Stimulated activated naive CD4-positive, alpha-beta T cell (primary cell): ENCODE measurements at places on chromosomes 3 and 15.
A peak's percentile ranks its signal among the peaks of the same experiment; 100 is the strongest.

DNA sequence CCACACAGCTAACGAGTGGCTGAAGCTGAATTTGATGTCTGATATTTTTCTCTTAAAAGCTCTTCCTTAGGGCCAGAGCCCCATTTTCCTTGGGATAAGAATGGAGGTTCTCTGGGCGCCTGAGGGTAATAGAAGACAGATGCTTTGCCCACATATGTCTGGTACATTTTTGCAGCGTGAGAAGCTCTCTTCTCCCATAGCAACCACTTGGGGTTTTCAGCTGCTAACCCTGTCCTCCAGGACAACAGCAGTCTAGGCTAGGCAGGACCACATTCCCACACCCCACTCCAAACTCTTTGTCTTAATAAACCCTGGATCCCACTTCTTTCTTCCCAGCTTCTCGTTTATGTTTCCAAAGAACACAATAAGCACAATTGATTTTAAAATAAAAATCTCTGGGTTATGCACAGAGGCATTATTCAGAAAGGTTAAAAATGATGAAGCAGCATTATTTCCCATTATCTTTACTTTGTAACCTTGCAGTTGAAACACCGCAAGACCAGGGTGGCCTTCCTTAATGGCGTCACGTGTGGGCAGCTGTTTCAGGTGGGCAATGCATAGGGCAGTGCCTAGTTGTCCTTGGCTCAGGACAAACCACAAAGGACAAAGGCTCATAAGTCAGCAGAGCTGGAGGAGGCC is 56.5 kb upstream of the NTRK3 start:
- DNase-seq, result no peak

DNA sequence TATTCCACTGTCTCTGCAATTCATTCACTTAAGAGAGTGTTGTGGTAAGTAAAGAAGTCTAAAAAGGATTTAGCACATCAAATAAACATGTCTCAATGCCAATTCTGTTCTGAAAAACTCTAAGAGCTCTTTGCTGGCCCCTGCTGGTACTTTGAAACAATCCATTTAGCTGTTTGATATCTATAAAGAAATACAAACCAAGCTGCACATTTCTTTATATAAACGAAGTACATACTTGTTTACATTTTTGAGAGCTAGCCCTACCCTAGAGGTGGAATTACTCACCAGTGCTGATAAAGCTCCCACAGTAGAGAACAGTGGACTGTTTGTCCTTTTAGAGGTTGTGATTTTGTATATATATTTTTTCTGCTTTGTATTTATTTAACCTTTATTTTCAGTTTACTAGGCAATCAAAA is 75.5 kb downstream of the NEDD4 start:
- peak; percentile 3 for DNase-seq

GRCh38 chr3:41041899-41042298 is 157.4 kb upstream of the CTNNB1 start:
- DNase-seq, result no peak

DNA sequence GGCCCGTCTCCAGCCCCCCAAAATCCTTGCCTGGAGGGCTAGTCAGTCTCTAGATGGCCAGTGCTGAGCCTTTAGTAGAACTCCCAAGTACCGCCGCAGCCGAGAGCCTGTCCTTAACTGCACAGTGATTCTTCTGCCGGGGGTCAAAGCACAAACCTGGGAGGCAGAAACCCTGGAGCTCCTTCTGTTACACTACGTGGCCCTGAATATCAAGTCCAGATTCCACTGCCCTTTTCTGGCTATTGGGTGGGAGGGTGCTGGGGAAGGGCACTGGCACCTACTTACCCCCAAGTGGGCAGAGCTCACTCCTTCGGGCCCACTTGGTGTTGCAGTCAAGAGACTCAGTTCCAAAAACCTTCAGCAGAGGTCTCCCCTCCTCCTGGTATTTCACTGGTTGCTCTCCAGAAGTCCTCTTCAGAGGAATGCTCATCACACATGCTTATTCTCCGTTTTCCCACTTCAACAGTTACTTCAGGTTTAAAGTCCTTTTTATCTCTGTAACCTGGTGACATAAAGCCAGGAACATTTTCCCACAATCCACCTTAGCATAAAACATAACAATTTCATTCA is 10.8 kb downstream of the PDHB start:
- no peak for DNase-seq

- DNase-seq, result peak; percentile 57
These were observed at the start of gene ZNF621 for GRCh38 chr3:40524568-40525285. Gene ZNF621, plus strand, starts transcription at chr3:40524960. Its CDS starts 881 bp downstream, at chr3:40525841.

DNA sequence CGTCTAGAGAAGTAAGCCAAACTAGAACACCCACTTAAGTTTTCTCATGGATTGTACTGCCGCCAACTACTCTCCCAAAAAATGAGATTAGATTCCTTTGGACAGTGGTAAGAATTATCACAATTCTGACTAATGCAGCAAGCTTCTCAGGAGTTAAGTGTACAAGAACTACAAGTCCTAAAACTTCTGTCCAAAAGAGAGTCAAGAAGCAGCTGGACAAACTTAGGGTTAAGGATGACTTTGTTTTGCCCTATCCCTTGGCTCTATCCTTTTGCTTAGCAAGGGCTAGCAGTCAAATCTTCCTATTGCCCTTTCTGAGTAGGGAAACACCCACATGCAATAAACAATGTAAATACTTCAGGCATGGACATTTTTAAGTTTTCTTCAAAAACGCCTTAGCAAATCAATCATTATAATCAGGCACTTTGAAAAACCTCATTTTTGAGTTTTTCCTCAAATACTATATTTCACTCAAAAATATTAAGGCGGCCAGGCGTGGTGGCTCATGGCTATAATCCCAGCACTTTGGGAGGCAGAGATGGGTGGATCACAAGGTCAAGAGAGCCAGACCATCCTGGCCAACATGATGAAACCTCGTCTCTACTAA is 19.5 kb downstream of the RAF1 start:
- no peak for DNase-seq

GRCh38 chr15:43771816-43772215 is 5.0 kb downstream of the ELL3 start:
- no peak for DNase-seq

- no peak for DNase-seq
These were observed 513 bp downstream of the CLASP2 start for GRCh38 chr3:33717616-33717865.

DNA sequence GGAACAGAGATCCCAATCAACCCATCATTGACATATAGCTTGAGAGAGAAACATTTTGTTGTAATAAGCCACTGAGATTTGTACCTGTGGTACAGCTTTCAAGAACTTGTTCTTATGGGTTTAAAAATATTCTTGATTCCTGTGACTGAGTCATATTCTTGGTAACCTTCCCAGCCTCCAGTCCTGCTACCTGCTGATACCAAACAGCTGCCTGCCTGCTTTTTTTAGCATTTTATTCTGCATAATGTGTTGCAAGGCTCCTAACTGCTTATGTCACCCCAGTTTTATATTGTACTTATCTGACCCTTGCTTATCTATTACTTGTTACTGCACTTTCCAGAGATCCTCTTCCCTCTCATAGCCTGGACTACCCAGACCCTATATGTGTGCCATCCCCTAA is 349.3 kb upstream of the SOX2 start:
- no peak for DNase-seq

DNA sequence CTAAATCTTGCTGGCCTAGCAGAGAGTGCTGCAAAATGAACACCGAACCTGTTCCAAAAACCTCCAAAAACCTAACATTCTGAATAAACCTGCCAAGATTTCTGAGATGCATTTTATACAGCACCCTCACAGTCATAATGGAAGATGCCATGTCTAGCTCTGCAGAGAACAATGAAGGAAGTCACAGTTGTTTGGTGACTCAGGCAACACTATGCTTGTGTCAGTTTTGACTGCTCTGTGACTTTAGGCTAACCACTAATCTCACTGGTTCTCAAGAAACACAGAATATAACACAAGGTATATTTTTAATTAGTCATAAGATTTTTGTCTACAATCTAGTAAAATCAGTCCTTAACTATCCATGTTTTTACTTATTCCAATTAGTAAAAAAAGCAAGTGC is 606.6 kb downstream of the TBL1XR1 start:
- DNase-seq, result no peak

- no peak for DNase-seq
These were observed 18.9 kb downstream of the COLQ start for GRCh38 chr3:15502616-15503015.

GRCh38 chr3:62647711-62648110 is 227.5 kb downstream of the CADPS start:
- no peak for DNase-seq

DNA sequence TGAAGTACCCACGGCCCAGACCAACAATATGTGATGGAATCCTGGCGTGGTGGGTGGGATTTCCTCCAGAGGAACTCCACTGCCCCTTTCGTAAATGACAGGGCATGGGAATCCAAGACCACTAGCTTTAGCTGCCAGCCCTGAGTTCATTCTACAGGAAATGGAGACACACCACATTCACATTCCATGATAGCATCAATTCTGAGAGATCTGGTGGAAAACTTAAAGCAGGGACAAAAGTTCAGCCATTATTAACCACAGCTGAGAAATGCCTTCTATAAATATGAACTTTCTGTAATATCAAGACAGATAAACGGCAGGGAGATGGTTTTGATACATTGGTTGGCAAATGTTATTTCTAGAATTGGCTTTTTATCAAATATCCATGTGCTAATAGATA is 98.2 kb downstream of the FBN1 start:
- no peak for DNase-seq

GRCh38 chr3:158571969-158572765 is 1.2 kb downstream of the MLF1 start:
- DNase-seq, result no peak

DNA sequence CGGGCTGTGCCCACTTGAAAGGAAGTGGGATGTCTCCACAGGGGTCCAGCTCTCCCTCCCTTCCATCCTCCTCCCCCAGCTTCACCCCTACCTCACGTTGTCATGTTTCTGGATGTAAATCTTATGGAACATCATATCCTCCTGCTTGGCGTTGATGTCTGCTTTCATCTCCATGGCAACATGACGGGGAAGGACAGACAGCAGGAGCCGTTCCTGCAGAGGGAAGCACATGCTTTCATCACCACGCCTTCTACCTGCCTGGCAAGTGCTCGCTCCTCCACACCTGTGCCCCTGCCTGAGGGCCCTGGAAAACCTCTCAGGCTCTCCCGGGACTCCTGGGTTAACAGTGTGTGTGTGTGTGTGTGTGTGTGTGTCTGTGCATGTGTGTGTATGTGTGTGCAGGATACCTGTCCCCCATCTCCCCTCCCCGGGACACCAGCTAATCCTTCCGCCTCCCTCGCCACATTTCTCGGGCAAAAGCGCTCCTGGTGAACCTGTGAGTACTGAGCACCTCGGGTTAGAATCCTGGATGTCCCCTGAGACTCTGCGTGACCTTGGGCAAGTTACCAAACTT is 101.1 kb downstream of the ADCY5 start:
- no peak for DNase-seq

- DNase-seq, result no peak
These were observed 290.1 kb upstream of the SATB1 start for GRCh38 chr3:18715208-18715607.

DNA sequence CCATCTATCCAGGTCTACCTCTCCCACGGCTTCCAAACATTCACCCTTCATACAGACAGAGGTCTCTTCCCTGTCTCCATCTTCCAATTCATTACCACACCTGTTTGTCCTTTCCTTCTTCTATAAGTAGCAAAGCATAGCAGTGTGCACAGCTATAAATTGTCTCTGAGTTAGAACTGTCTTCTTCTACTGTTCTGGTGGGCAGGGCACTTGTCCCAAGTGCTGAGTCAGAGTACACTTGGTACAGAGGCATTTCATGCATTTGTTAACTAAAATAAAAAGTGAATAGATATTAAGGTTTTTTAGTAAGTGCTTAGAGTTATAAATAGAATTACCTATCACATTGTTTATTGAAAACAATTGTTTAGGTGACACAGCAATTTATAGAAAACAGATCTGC is 150.1 kb upstream of the CCDC54 start:
- DNase-seq, result no peak

GRCh38 chr3:100591411-100591810 is 18.0 kb upstream of the ADGRG7 start:
- no peak for DNase-seq

GRCh38 chr3:127735767-127736693 is 63.3 kb downstream of the ABTB1 start:
- no peak for DNase-seq

GRCh38 chr3:5687230-5687629 is 499.7 kb downstream of the EDEM1 start:
- no peak for DNase-seq

DNA sequence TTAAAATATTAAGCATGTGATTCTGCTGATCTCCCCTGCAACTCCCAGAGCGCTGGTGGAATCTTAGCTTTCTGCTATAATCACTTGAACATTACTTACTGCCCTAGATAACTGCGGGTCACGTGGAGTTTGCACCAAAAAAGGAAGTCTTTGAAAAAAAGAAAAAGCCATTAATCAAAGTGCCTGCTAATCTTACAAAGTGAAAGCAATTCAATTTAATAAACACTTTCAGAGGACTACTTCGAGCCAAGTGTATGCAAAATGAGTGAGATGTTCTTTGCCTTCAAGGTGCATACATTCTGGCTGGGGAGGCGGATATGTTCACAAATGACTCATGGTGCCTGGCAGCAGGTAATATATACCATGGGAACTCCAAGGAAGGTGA is 109.9 kb upstream of the GAP43 start:
- peak; percentile 27 for DNase-seq

GRCh38 chr3:141853629-141854168 is 22.7 kb upstream of the ATP1B3 start:
- no peak for DNase-seq

DNA sequence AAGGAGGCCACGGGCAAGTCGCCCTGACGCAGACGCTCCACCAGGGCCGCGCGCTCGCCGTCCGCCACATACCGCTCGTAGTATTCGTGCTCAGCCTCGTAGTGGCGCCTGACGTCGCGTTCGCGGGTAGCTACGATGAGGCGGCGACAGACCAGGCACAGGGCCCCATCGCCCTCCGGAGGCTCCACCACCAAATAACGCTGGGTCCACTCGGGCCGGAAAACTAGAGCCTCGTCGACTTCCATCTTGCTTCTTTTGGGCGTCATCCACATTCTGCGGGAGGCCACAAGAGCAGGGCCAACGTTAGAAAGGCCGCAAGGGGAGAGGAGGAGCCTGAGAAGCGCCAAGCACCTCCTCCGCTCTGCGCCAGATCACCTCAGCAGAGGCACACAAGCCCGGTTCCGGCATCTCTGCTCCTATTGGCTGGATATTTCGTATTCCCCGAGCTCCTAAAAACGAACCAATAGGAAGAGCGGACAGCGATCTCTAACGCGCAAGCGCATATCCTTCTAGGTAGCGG is at the start of gene EPM2AIP1:
Gene EPM2AIP1 (minus strand): TSS at position 326 of the 520 bp plus-strand sequence. CDS start 54 bp downstream, at position 272.
- DNase-seq, result no peak

- no peak for DNase-seq
These were observed 848 bp upstream of the CADPS start for GRCh38 chr3:62876064-62876463.

- no peak for DNase-seq
These were observed 31.9 kb downstream of the TRAK1 start for GRCh38 chr3:42123012-42123581.
